ENCODE measurements at places on chromosomes 5 and 9.

- no peak for DNase-seq
These were observed 166.7 kb downstream of the GAPVD1 start for GRCh38 chr9:125428060-125428901.

- DNase-seq, result no peak
These were observed 5.5 kb downstream of the NOL6 start for GRCh38 chr9:33468215-33468730.

DNA sequence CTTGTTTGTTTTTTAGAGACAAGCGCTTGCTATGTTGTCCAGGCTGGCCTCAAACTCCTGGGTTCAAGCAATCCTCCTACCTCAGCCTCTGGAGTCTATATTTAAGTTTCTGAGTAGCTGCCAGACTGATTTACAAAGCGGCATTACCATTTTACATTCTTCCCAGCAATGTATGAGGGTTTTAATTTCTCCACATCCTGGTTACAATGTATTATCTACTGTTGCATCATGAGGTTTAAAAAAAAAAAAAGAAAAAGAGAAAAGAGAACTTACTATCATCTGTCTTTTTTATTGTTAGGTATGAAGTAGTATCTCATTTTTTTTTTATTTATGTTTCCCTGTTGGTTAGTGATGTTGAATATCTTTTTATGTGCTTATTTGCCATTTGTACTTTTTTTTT, 18.9 kb upstream of the CLINT1 start:
- DNase-seq, result no peak

DNA sequence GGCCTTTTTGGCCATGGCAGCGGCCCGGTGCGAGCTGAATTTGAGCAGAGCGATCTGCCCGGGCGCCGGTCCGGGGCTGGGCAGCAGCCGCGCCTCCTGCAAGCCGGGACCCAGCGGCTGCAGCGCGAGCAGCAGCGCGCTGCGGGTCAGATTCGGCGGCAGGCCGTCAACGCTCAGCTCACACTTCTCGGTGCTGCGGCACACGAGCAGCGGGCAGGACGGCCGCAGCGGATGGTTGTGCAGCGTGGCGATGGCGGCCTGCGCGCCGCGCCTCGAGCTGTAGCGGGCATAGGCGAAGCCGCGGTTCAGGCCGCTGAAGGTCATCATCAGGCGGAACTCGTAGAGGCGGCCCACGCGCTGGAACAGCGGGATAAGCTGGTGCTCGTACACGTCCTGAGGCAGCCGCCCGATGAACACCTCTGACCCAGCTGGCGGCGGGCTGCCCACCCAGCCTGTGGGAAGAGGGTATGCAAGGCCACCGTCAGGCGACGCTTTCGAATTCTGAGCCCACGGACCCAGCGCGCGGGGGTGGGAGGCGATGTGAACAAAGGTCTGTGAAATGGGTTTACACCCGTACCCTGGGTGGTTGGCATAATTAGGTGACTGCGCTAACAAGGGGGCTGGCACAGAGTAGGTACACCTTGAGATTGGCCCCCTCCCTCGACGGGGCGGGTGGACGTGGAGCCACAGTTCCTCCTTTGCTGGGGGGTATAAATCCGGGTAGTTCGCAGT, 755 bp downstream of the DND1 start:
- DNase-seq, result no peak

DNA sequence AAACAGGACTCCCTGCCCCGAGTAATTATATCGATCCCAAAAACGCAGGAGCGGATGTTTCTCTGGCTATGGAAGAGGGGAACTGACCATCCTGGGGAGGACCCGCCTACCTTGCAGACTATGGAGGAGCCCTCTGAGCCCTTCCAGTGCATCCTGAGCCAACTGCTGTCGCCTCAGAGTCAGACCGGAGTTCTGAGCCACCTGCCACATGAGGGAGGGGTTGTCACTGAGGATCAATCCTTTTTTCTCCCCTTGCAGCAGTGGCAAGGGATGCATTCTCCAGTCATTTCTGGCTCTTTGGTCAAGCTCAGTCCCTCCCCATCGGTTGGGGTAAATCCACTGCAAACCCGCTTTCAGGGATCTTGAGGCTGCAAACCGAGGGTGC, 709 bp downstream of the FANCG start:
- no peak for DNase-seq

- DNase-seq, result no peak
These were observed 229.7 kb downstream of the EPB41L4A start for GRCh38 chr5:112189391-112189790.

GRCh38 chr5:38445374-38446028, 110.9 kb downstream of the LIFR start:
- no peak for DNase-seq

Measured in stimulated activated CD4-positive, alpha-beta T cell treated with anti-CD3 and anti-CD28 coated beads, Interleukin-2, amount 100 ng/mL, for 4 hours (primary cell).